IPS DF 6.9 (cell line): ENCODE measurements at places on chromosomes 5 and 9.

DNA sequence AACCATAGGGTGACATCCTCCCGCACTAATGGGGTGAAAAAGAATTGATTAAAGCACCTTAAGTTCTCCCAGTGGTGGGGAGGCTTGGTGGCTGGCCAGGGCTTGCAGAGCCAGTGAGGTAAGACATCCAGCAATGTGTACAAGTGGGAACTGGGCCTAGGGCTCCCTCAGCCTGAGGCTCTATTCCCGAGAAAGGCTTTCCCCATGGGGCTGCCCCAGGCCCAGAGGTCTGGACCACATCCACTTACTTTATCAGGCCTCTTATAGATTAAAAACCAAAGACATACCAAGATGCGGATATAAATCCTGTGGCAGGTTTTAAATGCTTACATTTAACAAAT lies 35.3 kb downstream of the C5orf15 start:
- H3K4me3 ChIP-seq = no peak overlapping the region
- no peaks in the 10 kb centered on the region; the same call in 1 of the 2 replicates for H3K4me1 ChIP-seq
- no peaks in the 10 kb centered on the region for H3K27me3 ChIP-seq
- no peaks in the 10 kb centered on the region for H3K36me3 ChIP-seq
- no peak overlapping the region for H3K27ac ChIP-seq

DNA sequence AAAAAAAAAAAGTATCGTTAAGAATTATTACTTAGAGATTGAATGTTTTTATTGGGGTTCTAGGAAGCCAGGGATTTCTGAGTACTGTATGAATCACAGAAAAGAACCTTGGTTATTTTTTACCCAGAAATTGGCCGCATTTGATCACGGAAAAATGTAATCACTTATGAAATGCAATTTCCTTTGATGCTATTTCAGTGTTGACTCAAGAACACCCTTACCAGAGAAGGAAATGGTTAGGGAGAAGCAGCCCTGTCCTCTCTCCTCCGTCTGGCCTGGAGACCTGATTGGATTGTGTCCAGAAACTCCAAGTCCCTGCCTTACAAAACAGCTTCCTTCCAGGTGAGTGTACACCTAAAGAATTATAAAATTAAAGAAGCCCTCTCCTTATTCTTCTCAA lies 116.7 kb downstream of the MED10 start:
- no peaks in the 10 kb centered on the region for H3K36me3 ChIP-seq
- H3K4me1 ChIP-seq = no peaks in the 10 kb centered on the region
- no peak for DNase-seq
- no peaks in the 10 kb centered on the region for H3K27me3 ChIP-seq

GRCh38 chr5:139678751-139679750 lies 30.9 kb downstream of the CXXC5 start:
- DNase-seq = no peak
- H3K4me3 ChIP-seq = no peak overlapping the region
- no peaks in the 10 kb centered on the region for H3K27me3 ChIP-seq

GRCh38 chr5:115068239-115069086 lies 101.2 kb downstream of the TRIM36 start:
- no peaks in the 10 kb centered on the region; the same call in 1 of the 2 replicates for H3K4me1 ChIP-seq
- H3K4me3 ChIP-seq = no peak overlapping the region
- no peaks in the 10 kb centered on the region for H3K36me3 ChIP-seq

- no peak for DNase-seq
- H3K27me3 ChIP-seq = peaks cover 13% of the 10 kb centered on the region; the same call in 1 of the 2 replicates
- H3K4me1 ChIP-seq = peaks cover 9% of the 10 kb centered on the region
- no peak within 1 kb of the TSS for H3K27ac ChIP-seq
Observed at GRCh38 chr9:137077010-137077747, at the start of gene UAP1L1. Gene UAP1L1, plus strand, starts transcription at chr9:137077517. Its CDS starts 16 bp downstream, at chr9:137077533.

DNA sequence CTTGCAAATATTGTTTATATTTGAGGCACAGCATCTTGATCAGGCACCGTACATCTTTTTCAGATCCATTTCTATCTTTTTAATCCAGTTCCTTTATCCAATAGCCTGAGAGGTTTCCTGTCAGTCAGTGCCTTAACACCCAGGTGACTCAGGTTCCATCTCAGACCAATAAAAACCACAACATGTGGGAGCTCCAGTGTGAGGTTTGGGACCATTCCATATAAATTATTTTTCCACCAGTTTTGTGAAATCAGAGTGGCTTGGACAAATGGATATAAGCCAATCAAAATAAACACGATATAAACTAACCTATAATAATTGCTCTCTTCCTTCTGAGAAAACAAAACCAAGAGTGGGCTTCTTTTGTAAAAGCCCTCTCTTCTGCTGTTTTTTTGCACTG lies 351.3 kb downstream of the NTRK2 start:
- no peaks in the 10 kb centered on the region for H3K36me3 ChIP-seq
- DNase-seq = no peak
- no peaks in the 10 kb centered on the region for H3K27me3 ChIP-seq
- no peak overlapping the region for H3K4me3 ChIP-seq

DNA sequence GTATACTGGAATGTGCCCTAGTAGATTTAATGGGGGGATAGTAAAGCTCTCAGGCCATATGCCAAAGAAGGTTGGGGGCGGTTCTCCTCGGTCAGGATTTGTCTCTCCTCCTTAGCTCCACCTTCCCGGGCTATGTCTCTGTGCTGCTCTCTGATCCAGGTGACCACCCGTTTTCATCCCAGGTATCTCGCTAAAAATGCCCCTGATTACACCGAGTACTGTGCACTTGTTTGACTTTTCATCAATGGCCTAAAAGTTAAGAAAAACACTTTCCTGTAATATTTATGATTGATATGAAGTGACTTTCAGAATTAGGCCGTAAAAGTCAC lies 724 bp downstream of the NDUFS6 start:
- H3K4me1 ChIP-seq = peaks cover 2% of the 10 kb centered on the region; the same call in 1 of the 2 replicates
- peaks cover 40% of the 10 kb centered on the region for H3K36me3 ChIP-seq
- no peak overlapping the region for H3K27ac ChIP-seq
- H3K27me3 ChIP-seq = no peaks in the 10 kb centered on the region

DNA sequence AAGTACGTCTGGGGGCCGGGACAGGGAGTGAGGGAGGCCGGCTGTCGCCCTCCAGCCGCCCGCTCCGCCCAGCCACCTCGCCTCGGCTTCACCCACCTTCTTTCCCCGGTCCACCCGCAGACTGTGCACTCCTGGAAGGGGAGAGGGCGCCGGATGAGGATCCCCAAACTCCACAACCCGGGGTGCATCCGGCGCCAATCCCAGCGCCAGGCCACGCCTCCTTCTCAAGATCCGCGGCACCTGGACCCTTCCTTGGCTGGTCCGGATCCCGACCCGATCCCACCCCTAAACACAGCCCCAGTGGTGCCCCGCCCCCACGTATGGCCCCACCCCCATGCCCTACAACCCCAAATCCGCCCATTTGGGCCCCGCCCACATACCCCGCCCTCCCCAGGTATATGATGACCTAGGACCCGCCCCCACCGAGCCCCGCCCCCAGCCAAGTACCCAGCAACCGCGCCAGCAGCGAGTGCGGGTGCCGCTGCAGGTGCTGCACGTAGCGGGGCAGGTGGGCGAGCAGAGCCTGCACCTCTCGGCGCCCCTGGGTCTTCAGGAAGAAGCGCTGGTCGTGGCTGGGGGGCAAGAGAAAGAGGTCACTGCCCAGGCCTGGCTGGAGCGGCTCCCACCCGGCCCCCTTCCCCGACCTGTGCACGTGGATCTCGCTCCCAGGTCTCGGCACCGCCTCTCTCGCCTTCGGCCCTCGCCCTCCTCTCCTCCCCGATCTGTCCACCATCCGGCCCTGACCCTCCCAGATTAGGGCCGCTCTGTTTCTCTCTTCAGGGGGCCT lies 3.2 kb downstream of the PIP5KL1 start:
- H3K36me3 ChIP-seq = no peaks in the 10 kb centered on the region
- no peak for DNase-seq
- no peaks in the 10 kb centered on the region for H3K27me3 ChIP-seq
- H3K27ac ChIP-seq = no peak overlapping the region

GRCh38 chr5:95617057-95617456 lies 2.8 kb upstream of the GPR150 start:
- no peak for DNase-seq
- no peak overlapping the region for H3K27ac ChIP-seq

- H3K27ac ChIP-seq = no peak overlapping the region
- no peak for DNase-seq
- H3K36me3 ChIP-seq = no peaks in the 10 kb centered on the region
- no peaks in the 10 kb centered on the region for H3K4me1 ChIP-seq
Observed at GRCh38 chr9:121990600-121991306, 102.4 kb downstream of the TTLL11 start.

GRCh38 chr5:146109379-146109778 lies 4.0 kb upstream of the PLAC8L1 start:
- no peak for DNase-seq
- peaks cover 3% of the 10 kb centered on the region; the same call in 1 of the 2 replicates for H3K36me3 ChIP-seq
- H3K27me3 ChIP-seq = no peaks in the 10 kb centered on the region; the same call in 1 of the 2 replicates
- H3K27ac ChIP-seq = no peak overlapping the region

DNA sequence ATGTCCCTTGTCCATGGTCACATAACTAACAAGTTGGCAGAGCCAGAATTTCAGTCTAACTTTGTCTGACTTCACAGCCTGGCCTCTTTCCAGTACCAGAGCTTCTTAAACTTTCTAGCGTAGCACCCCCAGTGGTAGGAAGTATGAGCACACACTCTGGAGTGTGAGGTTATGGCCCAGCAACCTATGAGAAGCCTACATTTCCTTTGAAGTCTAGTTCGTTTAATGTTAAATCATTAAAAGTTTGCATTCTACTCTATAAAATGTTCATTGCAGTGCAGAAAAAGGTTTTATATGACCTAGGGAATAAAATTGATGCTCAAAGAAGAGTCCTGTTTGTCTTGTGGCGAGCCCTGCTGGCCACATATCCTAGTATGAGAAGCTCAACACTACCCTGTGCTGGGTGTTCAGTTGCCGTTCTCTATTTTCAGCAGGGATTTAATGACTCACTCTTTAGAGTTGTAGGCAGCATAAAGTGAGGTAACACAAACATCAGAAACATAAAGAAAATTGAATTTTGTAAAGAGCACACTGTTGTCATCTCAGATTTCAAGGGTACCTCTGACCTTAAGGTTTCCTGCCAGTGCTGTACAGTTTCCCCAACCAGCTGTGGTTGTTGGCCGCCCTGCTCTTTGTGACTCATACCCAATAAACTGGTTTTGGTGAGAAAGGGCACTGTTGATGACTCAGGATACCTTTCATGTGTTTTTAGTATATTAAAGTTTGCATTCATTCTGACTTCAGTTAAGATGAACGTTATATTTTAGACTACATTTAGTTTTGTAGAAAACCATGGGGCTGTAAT lies 14.3 kb downstream of the MCCC2 start:
- peaks cover 8% of the 10 kb centered on the region; the same call in 1 of the 2 replicates for H3K36me3 ChIP-seq
- no peaks in the 10 kb centered on the region for H3K27me3 ChIP-seq
- no peak overlapping the region for H3K4me3 ChIP-seq
- H3K27ac ChIP-seq = no peak overlapping the region
- peak; percentile 16 for DNase-seq
- H3K4me1 ChIP-seq = no peaks in the 10 kb centered on the region

DNA sequence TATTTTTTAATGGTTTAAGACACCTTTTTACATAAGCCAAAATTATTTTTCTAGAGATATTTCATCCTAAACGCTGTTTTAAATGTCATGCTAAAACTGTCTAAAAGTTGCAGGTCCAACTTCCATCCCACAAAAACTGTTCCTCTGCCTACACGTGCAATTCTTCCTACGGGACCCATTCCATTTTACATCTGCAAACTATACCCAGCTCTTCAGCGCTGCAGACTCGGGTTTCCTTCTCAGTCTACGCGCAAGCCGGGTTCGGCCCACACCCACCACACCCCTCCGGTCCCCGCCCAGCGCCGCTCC lies 8.7 kb downstream of the RANBP6 start:
- H3K4me1 ChIP-seq = no peaks in the 10 kb centered on the region
- H3K27me3 ChIP-seq = no peaks in the 10 kb centered on the region
- no peaks in the 10 kb centered on the region for H3K36me3 ChIP-seq
- H3K27ac ChIP-seq = no peak overlapping the region
- H3K4me3 ChIP-seq = peak overlapping the region; percentile 94; the same call in 1 of the 2 replicates

DNA sequence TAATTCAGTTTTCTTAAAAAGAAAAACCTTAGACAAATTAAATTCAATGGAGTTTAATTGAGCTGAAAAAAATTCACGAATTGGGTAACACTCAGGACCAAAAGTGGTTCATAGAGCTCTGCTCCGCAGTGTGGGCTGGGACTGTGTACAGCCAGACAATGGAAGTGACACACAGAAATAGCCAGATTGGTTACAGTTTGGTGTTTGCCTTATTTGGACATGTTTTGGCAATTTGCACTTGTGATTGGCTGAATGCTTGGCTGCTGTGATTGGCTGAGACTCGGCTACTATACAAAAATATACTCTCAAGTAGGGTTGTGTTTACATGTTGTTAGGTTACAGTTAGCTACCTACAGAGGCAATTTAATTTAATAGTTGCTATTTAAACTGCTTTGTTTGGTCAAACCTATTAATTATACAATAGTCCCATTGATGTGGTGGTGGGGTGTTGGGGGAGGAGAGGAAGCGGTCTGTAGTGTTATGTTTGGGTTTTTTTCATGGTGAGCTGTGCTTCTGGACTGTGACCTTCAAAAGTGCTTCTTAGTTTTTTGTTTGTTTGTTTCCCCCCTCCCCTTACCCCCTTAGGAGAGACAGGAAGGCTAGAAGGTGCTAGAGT lies 95.2 kb downstream of the CNTLN start:
- DNase-seq = no peak
- H3K27ac ChIP-seq = no peak overlapping the region
- no peak overlapping the region for H3K4me3 ChIP-seq

DNA sequence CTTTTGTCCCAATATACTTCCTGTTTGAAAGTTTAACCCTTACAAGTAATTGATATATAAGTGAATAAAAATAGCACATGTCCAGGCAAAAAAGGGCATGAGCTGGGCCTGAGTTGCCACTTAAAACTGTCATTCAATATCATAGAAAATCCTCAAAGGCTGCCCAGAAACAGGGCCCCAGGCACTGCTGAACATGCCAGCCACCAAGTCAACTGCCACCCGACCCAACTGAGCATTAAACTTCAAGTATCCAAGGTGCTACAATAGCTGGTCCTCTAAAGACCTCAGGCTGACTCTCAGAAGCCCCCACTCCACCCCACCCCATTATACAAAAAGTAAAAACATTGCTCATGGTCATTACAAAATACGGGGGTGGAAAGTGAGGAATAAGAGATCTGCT lies 83.7 kb downstream of the CEMIP2 start:
- DNase-seq = no peak
- no peaks in the 10 kb centered on the region for H3K27me3 ChIP-seq
- peaks cover 5% of the 10 kb centered on the region; the same call in 1 of the 2 replicates for H3K4me1 ChIP-seq
- no peaks in the 10 kb centered on the region; the same call in 1 of the 2 replicates for H3K36me3 ChIP-seq
- H3K27ac ChIP-seq = no peak overlapping the region

DNA sequence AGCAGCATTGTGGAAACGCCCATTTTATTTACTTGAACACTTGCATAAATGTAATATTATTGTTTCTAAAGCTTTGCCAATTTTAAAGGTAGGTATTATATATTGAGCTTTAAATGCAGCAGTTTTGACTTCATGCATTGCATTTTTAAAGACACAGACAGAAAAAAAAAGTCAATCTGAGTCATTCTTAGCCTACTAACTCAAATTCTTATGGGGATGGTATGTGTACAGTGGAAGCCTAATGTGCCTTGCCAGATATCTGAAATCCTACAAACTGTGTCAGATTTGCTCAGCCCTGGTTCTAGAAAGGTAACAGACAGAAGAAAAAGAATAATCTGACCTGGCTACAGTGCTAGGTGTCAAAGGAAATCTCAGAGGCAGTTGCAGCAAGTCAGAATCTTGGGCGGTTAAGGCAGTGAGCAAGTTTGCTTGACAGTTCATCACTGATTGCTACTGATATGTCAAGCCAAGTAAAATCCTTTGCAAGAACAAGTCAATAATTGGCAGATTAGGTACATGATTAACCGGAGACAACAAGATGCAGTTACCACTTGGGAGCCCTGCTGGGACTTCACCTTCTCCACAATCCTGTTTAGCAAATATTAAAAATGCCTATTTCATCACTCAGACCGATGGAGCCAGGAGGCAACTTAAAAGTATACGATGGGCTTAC lies 224.8 kb upstream of the WWC1 start:
- H3K27ac ChIP-seq = no peak overlapping the region
- no peaks in the 10 kb centered on the region; the same call in 1 of the 2 replicates for H3K27me3 ChIP-seq
- no peaks in the 10 kb centered on the region for H3K4me1 ChIP-seq
- DNase-seq = no peak
